ENCODE measurements at places on chromosomes 4 and X. TPM values are rescaled to one million over a fixed set of nuclear protein-coding genes. Genes with fewer than 3 reads are reported as not detected.

DNA sequence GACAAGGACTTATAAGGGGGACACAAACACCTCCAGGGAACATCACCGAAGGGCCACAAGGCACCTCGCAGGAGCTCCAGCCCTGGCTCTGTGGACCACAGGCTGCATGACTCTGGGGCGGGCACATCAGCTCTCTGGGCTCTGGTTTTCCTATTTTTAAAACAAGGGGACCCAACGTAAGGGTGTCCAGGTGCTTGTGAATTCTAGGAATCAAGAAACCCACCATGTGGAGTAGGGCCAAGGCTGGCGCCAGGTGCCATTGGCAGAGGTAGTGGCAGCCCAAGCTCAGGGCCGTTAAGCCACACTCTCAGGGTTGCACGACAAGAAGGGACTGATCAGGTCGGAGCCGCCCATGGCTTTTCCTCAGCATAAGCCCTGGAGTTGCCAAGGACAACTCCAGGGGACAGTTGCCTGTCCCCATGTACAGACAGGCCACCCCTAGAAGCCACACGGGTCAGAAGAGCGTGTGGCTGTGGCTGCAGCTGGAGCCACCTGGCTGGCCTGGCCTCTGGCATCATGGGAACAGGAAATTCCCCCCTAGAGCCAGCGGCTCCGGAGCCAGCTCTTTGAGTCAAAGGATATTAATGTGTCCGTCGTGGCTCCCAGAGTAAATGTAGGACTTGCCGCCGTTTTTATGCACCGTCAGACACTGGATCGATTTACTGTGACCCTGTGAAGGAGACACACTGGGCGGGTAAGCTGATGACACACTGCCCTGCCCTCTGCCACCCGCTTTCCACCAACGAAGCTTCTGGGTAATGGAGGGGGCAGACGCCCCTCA is 32.5 kb downstream of the WDR1 start:
- no peak for DNase-seq

SFRP2 gene
- 62.9 TPM for polyA plus RNA-seq

GRCh38 chrX:139725720-139726119 is 17.8 kb upstream of the MCF2 start:
- no peak for DNase-seq

NWD2 gene
- polyA plus RNA-seq = 0.05 TPM

- DNase-seq = no peak
Measured at GRCh38 chr4:8316911-8317351, 47.4 kb downstream of the HTRA3 start.

- DNase-seq = no peak
Measured at GRCh38 chr4:56649445-56650261, 31.4 kb downstream of the HOPX start.
